Erythroblast (primary cell): ENCODE measurements at places on chromosomes 11 and 22.
A peak's percentile ranks its signal among the peaks of the same experiment; 100 is the strongest.

DNA sequence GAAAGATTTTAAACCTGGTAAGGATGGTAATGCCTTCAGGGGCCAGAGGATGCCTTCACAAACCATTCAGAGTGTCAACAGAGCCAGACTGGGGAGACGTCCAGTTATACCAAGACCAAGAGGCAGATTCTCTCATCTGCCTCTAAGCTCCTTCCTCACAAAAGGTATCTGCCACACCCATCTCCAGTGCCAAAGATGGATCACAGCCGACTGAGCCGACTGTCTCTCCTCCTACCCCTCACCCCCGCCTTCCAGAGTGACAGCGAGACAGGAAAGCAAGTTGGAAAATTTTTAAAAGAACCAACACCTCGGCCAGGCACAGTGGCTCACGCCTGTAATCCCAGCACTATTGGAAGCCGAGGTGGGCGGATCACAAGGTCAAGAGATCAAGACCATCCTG, 79.1 kb upstream of the AKIP1 start:
- no peak for DNase-seq

DNA sequence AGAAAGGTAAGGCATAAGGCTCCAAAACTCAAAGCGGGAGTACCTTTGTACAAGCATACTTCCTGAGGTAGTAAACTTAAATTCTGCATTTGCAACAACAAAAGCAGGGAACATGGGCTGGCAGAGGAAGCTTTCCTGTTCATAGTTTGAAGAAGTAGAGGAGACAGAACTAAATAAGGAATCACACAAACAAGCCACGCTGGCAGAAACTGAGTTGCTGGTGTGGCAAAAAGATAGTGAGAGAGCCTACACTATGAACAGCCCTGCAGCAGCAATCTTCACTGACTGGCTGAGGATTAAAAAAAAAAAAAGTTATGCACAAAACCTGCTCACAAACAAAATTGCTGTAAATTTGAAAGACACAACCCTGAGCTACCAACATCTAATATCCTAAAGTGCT, 46.5 kb downstream of the FCHSD2 start:
- DNase-seq, result no peak

DNA sequence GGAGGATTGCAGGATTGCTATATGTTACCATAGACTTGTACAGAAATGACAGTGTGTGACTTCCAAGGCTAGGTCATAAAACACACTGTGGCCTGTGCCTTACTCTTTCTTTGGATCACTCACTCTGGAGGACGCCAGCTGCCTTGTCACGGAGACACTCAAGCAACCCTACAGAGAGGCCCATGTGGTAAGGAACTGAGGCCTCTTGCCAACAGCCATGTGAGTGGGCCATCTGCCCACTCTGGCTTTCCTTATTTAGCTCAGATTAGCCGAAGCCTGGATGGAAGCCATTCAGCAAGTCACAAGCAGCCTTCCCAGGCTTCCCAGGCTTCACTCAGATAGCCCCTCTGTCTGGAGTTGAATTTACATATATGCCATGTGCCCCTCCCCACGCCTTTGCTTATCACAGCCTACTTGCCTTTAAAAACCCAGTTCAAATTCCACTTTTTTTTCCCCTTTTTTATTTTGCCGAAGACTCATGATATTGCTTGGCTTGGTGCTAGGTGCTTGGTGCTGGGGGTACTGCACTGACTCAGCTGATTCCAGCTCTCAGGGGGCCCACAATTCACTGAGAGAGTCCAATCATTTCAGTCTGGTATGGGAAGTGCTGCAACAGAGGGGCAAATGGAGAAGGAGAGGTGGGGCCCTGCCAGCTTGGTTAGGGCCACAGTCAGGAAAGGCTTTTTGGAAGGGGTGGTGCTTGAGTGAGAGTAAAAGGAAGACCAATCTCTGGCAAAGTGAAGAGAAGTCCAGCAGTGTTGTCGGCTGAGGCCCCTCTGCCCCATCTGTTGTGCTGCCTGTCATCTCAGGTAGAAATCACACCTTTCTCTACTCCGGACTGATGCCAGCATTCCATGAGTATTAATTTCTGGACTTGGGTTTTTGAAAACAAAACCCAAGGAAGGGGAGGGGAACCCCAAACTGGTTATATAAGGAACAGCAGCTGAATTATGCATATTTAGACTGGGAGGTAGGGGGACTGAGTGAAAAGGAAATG, 14.5 kb upstream of the P4HA3 start:
- DNase-seq, result no peak

DNA sequence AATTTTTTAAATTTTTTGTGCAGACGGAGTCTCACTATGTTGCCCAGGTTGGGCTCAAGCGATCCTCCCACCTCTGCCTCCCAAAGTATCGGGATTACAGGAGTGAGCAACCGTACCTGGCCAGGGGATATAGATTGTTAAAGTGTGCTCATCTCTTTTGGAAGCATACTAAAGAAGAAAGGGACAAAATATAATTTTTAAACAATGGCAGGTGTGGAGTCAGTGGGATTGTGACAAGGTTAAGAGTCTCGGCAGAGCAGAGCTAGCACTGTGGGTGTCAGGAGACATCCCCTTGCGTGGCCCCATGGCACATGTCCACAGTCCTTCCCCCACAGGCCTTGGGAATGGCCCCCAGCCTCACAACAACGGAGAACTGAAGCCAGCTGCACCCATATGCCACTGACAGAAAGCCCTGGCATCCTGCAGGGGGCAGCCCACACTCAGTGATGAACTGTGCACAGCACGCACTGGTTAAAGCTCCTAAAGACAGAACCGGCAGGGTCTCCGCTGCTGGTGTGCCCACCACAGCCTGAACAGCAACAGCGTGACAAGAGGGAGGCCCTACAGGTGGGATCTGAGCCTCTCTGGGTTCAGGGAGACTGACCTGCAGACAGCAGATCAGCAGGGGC, 29.9 kb downstream of the SERPIND1 start:
- DNase-seq, result peak; percentile 65

DNA sequence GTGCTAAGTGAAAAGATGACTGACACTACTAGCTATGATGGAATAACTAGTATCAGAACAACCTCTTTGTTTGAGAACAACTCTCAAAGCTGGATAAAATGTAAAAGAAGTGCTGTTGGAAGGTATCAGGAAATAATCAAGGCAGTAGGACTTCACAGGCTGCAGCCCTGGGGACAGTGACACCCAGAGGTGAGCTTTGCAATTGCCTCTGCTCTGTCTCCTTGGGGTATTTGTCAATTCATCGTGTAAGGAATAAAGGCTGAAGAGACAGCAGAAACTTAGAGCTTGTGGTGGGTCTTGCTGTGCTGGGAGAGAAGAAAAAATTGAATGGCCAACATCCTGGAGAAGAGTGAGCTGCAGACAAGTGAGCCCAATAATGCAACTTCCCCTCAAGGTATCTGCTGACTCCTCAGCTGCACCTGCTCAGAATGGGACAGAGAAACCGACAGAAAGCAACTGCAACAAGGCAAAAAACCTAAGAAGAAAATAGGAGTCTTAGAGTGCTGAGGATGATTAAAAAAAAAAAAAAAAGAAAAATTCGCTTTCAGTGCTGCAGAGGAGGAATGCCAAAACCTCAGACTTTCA, 141.1 kb downstream of the RCN1 start:
- peak; percentile 15 for DNase-seq

- no peak for DNase-seq
Observed at GRCh38 chr11:22479971-22480720, 142.0 kb downstream of the SLC17A6 start.

DNA sequence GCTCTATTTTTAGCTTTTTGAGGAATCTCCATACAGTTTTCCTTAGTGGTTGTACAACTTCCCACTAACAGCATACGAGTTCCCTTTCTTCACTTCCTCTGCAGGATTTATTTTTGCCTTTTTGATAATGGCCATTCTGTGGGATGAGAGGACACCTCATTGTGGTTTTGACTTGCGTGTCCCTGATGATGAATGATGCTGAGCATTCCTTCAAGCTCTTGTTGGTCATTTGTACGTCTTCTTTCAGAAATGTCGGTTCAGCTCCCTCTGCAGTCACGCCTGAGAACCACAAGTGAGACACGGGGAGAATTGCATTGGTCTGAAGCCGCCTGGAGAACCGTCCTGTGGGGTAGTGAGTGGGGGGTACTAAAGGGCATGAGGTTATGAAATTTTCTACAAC, 2.0 kb upstream of the KRTAP5-10 start:
- DNase-seq, result peak; percentile 30

GRCh38 chr22:46650078-46650810, 30.1 kb downstream of the GRAMD4 start:
- DNase-seq, result no peak

GRCh38 chr22:44702479-44703198, 635 bp downstream of the PRR5 start:
- no peak for DNase-seq

GRCh38 chr11:32400670-32401369, 34.5 kb downstream of the WT1 start:
- no peak for DNase-seq

DNA sequence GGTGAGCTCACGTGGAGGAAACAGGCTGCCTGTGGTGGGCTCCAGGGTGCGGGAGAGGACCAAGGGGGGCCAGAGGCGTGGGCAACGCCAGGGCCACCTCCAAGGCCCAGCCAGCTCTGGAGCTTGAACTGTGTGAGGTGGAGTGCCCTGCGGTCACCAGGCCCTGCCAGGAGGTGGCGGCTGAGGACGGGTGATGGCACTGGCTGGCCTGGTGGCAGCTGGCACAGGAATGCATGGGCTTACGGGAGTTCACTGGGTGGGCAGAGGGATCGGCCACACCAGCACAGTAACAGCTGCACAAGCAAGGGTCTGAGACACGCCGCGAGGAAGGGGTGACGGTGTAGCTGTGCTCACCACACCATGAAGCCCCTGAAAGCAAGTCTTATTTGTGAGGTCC, 15.8 kb downstream of the TOLLIP start:
- DNase-seq, result peak; percentile 20

DNA sequence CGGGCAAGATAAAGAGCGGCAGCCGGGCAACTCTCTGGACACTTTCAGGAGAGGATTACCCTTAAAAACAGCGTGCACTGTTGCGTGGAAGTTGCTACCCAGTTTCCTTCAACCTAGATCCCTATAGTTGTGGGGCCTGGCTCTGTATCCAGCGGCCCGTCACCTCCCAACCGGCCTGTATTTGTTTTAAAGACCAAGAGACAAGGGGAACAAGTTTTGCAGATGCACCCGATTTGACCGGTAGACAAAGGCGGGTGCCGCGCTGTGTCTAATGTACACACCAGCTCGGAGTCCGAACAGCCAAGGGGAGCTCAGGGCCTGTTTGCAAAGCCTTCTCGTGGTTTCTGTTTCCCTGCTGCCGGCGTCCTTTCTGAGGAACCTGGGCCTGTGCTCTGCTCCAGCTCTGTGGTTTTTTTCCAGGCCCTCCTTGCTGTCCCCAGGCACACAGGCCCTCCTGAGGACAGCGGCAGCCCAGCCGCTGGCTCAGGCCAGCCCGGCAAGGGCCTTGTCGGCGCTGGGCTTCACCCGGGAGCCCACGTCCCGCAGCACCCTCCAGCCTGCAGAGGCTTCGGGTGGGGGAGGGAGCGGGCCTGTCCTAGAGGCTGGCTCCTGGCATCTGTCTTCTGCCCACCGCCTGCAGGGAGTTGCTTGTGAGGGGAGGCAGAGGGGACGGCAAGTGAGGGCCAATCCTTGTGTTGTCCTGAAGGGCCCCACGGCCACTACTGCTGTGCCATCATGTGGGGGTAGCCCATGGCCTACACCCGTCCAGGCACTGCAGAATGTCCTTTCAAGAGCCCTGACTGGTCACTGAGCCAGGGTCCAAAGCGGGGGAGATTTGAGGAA, 1.4 kb downstream of the TBX1 start:
- DNase-seq, result no peak

GRCh38 chr11:37199082-37199481, 601.0 kb upstream of the RAG2 start:
- no peak for DNase-seq

DNA sequence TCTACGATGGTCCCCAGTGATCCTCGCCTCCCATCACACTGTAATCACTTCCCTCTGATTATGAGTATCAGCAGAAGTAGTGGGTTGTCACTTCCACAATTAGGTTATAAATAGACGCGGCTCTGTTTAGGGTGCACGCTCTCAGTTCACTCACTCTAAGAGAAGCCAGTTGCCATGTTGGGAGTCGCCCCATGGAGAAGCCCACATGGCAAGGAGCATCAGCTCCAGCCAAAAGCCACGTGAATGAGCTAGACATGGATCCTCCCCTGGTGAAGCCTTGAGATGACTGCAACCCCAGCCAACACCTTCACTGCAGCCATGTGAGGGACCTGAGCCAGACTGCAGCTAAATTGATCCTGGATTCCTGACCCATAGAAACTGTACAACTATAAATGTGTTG, 26.4 kb upstream of the MYOD1 start:
- DNase-seq, result no peak

DNA sequence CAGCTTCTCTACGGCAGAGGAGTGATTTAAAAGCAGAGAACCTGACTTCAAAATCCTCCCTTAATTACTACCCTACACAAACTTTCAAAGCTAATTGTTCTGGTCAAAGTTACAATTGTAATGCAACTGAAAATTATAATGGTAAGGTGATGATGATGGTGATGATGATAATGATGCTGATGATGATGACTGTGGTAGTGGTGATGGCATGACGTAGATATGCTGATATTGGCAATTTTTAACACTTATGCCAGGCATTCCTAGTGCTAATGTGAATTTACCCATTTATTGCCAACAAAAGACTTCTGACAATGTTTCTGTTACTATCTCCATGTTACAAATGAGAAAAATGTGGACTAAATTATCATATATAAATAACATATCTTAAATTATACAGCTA, 1831.1 kb downstream of the LRRC4C start:
- no peak for DNase-seq

DNA sequence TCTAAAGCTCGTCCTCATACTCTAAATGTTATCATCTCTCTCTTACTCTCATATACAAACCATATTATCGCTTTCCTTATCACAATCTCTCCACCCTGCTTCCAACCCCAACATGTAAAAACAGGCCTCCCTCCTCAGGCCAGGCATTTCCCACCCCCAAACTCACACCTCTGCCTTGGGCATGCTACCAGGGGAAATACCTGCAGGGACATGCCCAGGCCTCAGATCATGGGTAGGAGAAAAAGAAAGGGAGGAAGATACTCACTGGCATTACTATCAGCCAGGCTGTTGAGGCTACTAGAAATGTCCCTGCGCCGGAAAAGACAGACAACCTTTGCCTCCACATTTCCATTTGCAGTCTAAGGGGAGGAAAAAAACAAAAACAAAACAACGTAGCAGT, 1.8 kb downstream of the MTA2 start:
- peak; percentile 58 for DNase-seq

GRCh38 chr22:42626431-42626830, 11.7 kb upstream of the POLDIP3 start:
- no peak for DNase-seq

DNA sequence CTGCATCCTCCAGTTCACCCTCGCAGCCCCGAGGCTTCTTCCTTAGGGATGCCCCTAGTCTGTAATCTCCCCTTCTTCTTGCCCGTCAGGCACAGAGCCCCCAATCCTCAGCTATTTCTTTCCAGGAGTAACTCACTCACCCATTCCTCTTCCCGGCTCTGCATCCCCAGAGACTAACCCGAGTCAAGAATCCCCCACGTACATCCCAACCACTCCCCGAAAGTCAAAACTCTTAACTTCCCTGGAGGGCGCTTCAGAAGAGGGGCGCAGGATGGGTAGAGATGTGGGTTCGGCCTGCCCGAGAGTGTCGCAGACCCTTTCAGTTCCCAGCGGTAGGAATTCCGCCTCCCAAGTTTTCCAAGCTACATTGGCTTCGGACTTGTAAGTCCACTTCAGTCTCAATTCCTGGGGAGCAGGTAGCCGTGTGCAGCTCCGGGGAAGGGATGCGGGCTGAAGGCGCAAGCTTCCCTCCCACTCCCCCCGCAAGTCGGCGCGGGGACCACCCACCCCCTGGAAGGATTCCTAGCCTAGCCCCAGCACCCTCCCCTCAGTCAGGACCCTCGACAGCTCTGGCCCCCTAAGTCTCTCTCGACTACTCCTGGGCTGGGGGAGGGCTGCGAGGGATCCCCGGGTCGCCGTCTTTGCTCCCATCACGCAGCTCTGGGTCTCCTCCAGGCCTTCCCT, 871 bp downstream of the BDNF start:
- DNase-seq, result no peak
